ENCODE measurements at places on chromosomes 4 and X.
A peak's percentile ranks its signal among the peaks of the same experiment; 100 is the strongest.

- DNase-seq, result no peak
Measured at GRCh38 chrX:96719161-96719875, 34.7 kb downstream of the DIAPH2 start.

DNA sequence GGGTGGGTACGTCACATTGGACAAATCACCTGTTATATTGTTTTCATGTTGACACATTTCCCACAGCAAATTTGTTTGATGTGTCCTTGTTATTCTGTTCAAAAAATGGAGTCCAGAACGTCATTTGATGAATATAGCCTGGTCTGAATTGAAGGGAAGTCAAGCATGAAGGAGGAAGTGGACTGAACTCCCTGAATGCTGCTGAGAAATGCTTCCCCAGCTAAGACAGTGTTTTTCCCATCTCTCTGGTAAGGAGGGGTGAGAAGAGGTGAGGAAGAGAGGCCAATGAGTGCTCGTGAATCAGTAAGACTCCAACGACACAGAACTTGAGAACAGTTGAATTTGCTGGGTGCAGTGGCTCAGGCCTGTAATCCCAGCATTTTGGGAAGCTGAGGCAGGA is 127.4 kb downstream of the RBM47 start:
- no peak for DNase-seq

DNA sequence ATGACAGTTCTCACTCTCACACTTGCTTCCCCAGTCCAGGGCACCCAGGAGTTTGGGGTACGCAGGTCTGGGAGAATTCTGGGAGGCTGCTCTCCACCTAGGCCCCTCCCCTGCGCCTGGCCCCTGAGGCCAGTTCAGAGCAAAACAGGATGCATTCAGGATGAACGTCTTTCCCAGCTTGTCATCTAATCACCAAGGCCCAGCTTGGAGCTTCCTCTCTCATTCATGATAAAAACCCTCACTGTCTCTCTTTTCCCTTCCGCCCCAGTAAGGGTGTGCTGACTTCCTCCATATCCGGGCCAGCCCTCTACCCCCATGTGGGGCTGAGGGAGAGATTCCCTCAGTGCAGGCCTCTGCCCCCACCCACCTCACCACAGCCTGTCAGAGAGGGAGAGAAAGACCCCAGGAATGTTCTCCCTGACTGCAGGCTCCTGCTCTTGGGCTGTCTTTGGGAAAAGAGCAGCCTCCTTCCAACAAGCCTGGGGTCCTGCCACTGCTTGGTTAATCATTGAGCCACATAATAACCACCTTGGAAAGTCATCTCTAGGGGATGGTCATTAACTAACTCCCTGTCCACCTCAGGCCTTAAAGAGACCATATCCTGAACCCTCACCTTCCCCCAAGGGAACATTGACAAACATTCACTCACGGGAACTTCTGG is 50.1 kb downstream of the STARD8 start:
- no peak for DNase-seq

DNA sequence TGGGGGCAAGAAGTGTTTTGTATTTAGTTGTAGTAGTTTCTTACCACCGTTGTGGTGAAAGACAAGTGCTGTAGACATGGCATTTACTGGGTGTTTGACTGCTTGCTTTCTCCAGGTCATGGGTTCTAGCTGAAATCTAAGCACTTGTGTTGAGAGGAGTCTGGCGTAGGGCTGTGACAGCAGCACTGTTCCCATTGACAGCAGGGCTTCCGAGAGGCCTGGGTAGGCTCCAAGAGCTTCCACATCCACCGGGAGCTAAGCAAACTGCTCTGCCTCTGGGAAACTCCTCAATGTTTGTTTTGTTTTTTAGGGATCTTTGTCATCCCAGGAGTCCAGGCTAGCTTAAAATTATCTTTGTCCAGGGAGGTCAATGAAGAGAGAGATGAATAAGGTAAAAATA is 44.3 kb downstream of the BMPR1B start:
- no peak for DNase-seq

DNA sequence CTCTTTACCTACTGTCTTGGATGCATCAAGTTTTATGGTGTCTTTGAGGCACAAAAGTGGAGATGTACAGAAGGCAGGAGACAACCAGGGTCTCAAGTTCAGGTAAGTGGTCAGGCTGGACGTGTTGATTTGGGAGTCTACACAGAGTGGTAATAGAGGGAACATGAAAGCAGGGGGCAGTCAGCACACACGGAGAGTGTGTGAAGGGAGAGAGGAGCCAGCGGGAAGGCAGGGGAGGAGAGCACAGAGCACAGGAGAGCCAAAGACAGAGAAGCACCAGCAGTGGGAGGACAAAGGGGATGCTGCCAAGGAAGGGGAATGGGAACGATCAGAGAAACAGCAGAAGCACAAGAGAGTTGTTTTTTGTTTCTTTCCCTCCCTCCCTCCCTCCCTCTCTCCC is 32.9 kb downstream of the TMEM150C start:
- no peak for DNase-seq

DNA sequence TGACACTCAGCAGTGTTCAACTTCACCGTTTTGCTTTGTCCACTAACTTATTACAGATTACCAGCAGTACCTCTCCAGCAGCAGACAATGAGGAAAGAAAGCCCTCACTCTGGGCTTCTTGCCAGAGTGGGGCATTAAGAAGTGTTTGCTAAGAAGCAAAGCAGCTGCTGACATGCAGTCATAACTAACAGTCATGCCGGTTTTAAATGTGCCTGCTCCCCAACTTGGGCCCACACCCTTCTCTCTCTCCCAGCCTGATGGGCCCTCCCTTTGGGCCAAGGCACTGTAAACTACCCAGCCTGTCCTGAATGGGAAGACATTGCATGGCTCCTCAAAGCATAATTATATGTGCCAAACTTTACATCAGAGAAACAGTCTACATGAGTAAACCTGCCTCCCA is 54.6 kb upstream of the HHIP start:
- DNase-seq, result no peak

DNA sequence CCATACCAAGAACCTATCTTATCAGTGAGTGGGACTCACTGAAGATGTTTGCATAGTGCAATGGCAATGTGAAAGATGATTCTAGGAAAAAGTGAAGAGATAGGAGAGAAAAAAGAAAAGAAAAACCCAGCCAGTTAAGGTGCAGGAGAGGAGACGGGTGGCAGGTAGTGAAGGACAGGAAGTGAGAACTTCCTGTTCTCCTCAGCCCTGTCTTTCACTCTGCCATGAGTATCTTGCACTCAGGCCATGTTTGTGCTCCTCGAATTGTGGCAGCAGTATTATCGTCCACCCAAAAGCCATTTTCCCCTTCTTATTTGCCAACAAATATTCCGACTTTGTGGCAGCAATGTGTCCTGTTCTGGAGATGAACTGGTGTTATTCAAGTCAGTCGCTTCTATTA is 8.6 kb upstream of the ENPEP start:
- DNase-seq, result no peak

GRCh38 chrX:10983526-10983925 is 127.6 kb upstream of the HCCS start:
- no peak for DNase-seq

DNA sequence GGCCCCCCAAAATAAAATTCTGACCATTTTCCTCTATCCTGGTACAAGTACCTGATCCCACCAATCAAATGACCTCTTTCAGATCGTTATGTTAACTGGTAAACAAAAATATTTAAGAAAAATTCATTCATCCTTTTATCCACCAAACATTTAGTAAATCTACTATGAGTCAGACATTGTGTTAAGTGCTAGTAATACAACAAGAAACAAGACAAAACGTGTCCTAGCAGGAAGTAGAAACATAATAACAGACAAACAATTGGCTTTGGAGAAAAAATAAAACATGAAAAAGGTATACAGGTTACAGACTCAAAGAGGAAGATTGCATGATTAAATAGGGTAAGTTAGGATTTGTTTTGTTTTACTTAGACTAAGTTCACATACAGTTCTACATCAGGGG is 43.7 kb downstream of the ANTXR2 start:
- no peak for DNase-seq

GRCh38 chrX:118383120-118383519 is 37.2 kb downstream of the WDR44 start:
- DNase-seq, result no peak

- no peak for DNase-seq
Measured at GRCh38 chr4:6373541-6374410, 98.6 kb downstream of the PPP2R2C start.

DNA sequence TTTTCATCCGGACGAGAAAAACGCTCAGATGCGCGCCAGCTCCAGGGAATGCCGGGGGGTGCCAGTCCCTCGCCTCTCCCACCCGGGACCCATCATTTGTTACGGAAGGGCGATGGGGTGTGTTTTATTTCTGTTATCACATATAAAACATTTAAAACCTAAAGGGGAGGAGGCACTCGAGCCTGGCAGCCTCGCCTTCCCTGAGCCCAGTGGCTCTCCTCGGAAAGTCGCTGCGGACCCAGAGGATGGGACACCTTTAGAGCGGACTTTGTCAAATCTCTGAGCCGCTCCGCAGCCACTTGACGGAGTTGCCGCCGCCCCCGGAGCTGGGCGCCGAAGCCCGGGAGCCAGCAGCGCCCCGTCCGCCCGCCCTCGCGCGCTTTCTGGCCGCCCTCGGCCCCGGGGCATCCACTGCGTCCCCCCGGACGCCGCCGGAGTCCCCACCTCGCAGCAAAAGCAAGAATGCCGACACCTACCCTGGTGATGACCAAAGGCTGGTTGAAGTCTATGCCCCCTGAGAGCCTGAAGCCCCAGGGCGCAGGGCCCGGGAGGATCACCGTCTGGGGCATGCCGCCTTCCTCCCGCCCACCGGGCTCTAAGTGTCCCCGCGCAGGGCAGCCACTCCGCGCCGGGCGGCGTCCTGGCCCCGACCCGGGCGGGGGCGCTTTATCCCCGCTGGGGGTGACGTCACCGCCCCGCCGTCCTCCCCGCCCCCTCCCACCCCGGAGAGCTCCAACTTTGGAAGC is at the start of gene PDLIM3:
PDLIM3 (minus strand) TSS at position 642 of the 746 bp plus-strand sequence; CDS start at position 569, 73 bp downstream.
- no peak for DNase-seq

GRCh38 chr4:128461291-128462102 is 173.9 kb upstream of the PGRMC2 start:
- DNase-seq, result no peak

DNA sequence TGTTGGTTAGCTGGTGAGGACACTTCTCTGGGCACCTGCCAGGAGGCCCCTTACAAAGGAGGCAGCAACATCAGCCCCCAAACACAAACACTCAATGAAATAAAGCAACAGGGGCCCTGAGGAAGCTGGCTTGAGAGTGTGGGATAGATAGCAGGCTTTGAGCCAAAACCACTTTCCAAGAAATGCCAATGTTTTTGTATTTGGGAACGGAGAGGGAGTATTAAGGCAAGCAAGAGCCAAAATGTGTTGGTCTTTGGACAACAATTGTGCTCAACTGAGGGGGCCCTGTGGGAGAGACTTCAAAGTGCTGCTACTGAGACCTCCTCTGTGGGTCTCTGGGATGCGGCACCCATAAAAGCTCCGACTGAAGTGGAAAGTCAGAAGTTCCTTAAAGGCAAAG is 41.0 kb downstream of the RAI2 start:
- no peak for DNase-seq

- DNase-seq, result no peak
Measured at GRCh38 chr4:6225469-6225868, 25.1 kb upstream of the JAKMIP1 start.

DNA sequence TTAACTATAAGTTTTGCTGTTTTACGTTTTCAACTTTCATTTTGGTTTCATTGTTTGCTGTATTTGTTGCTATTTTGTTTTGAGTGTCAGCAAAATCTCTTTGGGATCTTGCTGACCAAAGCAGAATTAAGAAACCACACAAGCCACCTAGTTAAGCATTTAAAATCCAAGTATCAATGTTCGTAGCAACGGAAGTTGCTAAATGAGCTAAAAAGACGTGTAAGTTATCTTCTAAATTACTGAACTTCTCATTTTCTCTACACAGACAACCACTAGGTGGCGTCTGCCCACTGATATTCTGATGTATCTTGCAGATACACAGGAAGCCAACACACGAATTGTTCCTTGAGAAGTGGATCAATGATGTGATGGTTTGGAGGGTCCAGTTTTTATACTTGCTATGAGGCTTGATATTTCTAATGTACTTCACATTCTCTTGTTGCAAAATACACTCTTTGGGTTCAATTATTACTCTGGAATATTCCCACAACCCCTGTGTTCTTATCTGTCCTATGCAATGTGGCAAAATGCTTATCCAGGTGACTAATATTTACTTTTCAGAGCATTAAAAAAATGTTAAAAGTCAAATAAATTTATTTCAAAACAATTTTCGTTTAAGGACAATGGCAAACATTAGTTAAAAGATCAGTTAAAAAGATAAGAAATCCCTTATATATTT is 250.5 kb downstream of the TECRL start:
- peak; percentile 36 for DNase-seq

- DNase-seq, result no peak
Measured at GRCh38 chrX:91434351-91435168, at the start of gene PABPC5. PABPC5 (plus strand) TSS chrX:91434839; CDS start chrX:91435578, 739 bp downstream.

GRCh38 chrX:109695637-109696036 is 37.4 kb downstream of the ACSL4 start:
- DNase-seq, result no peak

DNA sequence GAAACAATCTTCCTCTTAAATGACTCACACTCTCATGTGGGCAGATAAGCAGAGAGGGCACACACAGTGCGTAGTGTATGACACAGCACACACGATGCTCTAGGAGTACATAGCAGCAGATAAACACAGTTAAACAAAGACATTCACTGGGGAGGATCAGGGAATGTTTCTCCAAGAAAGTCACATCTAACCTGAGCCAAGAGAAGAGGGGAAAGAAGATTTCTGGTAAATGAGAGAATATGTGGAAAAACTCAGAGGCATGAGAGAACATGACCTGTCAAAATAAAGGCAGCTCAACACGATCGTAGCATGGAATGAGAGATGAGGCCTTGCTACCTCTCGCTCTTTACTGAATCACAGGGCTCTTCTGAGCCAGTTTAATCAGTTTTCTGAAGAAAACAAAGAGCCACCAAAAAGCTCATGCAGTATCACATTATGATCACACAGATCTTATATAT is 251.0 kb downstream of the ANK2 start:
- no peak for DNase-seq

DNA sequence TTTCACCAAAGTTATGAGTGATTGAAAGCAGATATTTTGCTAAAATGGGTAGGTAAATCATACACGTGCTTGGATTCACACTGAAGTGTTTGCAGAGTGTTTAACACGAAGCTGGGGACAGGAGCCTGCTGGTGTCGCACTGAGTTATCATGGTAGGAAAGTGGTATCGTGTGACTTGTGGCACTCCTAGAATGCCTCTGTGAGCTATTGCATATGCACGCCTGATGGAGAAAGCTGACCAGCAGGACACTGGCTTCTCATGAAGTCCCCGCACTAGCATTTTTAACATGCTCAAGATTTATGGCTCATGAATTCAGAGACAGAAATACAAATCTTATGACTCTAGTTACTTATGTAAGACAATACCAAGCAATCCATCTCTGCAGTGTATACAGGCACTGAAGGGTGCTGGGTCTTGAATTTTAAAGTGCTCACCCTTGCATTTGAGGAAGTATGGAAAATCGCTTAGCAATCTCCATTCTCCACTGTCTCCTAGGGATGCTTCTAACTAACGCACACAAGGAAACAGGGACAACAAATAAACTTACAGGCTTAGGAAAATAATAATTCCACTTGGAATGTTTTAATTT is 19.8 kb downstream of the VCX3B start:
- DNase-seq, result no peak

GRCh38 chr4:61671599-61671998 is 471.5 kb downstream of the ADGRL3 start:
- DNase-seq, result no peak

GRCh38 chrX:133302775-133303445 is 84.8 kb upstream of the TFDP3 start:
- DNase-seq, result no peak

GRCh38 chr4:27888505-27888904 is 1027.9 kb downstream of the STIM2 start:
- no peak for DNase-seq

Measured in stimulated activated CD4-positive, alpha-beta T cell treated with anti-CD3 and anti-CD28 coated beads, Interleukin-4, amount 100 ng/mL, for 48 hours (primary cell).